Kidney capillary endothelial cell (primary cell): ENCODE measurements at places on chromosomes 3 and 15.

DNA sequence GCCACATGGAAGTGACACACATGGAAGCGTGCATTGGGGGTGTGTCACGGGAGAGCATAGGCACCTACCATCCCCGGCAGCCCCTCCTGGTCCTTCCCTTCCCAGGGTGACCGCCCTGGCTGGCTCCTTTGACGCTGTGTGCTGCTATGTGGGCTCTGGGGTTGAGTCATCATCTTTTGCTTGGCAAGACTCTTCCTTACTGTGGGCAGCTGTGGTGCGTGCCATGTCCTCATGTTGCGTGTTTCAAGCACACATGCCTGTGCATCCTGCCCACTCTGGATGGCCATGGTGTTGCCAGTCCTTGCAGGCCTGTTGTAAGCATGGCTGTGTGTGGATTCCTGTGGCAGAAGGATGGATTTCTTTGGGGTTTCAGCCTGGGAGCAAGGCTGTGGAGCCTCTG is 14.0 kb downstream of the PLXNA1 start:
- DNase-seq, result no peak

GRCh38 chr3:45224824-45225464 is 1.1 kb downstream of the TMEM158 start:
- DNase-seq, result peak; percentile 82

GRCh38 chr3:107813026-107813425 is 277.8 kb downstream of the CD47 start:
- no peak for DNase-seq

DNA sequence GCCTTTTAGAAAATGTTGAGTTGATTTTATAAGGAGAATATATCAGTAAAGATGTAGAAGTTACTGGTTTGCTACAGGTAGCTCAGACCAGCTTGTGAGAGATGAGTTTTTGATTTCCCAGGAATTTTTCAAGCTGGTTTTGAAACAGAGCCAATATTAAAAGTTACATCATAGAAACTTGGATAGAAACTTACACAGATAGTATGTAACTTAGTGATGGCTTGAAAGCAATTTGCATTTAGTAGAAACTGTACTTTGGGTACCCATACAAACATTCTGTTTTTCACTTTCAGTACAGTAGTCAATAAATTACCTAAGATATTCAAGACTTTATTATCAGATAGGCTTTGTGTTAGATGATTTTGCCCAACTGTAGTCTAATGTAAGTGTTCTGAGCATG is 93.4 kb downstream of the RBMS3 start:
- DNase-seq, result no peak

DNA sequence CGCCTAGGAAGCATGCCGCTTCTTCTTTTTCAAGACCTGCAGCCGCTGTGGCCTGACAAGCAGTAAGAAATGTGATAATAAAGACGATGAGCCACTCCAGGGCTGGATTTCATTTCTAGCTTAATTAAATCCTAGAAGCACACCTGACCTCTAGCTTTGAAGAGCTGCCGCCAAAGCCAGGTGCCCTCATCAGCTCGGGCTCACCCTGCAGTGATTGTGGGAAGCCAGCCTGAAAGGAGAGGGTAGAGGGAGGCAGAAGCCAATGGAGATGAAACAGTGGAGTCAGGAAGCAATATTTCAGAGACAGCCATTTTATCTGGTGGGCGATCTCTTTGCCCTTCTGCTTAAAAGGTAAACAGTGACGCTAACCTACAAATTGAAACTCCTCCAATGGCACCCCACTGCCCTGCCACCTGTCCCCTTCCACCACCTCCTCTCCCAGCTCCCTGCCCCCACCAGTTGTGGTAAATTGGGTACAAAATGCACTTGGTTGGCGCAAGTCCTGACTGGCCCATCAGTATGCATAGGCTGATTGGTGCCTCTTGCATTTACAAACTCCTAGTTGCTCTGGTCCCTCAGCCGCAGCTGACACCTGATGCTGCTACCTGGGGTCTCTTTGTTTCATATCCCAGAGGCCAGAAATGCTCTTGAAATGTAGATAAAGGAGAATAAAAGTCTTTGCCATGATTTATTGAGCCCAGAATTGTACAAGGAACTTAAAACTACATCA is 385.3 kb downstream of the PDCD6IP start:
- no peak for DNase-seq

- peak; percentile 83 for DNase-seq
These were observed 187.9 kb downstream of the OPA1 start for GRCh38 chr3:193780810-193781478.

GRCh38 chr15:52709187-52709981 is 30.2 kb upstream of the ATOSA start:
- DNase-seq, result no peak

- no peak for DNase-seq
These were observed 43.5 kb upstream of the LRRC3B start for GRCh38 chr3:26579116-26579515.

- DNase-seq, result no peak
These were observed 73.9 kb downstream of the TBC1D2B start for GRCh38 chr15:78003539-78004008.

DNA sequence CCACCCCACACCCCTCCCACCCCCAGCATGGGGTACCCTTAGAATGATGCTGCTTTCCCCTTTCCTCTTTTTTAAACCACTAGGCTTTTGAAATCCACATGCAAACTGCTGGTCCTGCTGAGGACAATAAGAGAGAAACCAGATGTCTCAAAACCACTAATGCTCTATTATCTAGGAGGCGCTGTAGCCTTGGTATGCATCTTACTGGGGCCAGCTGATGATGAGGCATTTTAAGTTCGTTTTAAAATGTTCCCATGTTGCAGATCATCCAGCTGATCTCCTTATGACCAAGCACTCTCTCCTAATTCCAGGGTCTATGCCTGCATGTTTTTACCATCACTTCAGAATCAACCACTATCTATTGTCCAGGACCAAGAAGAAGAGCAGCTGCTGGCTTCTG is 1.3 kb downstream of the NME9 start:
- no peak for DNase-seq
